AG09319 (cell line): ENCODE measurements at places on chromosomes 16 and 17.

DNA sequence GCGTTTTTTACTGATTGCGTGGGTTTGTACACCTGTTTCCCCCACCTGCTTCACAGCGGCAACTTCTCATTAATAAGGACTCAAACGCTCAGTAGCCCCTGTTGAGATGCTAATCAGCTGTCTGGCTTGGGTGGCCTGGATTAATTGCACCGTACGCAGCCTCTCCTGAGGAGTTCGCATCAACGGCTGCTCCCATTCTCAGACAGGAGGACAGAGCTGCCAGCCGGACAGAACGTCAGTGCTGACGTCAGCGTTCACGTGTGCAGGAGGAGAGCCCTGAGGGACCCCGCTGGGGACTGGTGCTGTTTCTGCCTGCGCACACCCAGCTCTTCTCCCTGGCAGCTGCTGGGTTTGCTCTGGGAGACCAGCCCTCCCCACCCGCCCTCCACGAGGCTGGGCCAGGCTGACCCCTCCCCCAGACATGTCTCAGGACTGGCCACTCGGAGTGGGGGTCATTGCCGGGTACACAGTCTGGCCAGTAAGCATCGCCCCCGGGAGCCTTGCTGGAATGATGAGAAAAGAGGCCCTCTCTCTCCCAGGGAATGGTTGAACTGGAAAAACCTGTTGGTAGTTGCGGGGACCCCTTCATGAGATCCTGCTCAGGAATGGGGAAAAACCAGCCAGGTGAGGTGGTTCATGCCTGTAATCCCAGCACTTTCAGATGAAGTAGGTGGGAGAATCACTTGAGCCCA is 5.7 kb upstream of the BANP start:
- DNase-seq, result no peak

- DNase-seq, result peak; percentile 25
These were observed 32.2 kb upstream of the HAS3 start for GRCh38 chr16:69073181-69073702.

GRCh38 chr16:50368410-50369132 is at the start of gene BRD7:
BRD7 (minus strand) TSS chr16:50368988; CDS start chr16:50368774, 214 bp downstream.
- no peak for DNase-seq

DNA sequence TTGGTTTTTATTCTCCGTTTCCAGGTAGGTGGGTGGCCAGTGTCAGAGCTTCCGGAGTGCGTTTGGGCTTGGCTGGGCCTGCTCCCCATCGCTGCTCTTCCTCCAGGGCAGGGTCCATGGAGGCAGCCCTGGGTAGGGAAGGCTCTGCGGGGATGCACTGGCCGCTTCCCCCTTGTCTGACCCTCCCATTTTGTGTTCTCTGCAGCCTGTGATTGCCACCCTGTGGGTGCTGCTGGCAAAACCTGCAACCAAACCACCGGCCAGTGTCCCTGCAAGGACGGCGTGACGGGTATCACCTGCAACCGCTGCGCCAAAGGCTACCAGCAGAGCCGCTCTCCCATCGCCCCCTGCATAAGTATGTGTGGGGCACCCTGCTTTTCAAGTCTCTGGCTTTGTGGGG is 158.3 kb downstream of the NTN1 start:
- no peak for DNase-seq

DNA sequence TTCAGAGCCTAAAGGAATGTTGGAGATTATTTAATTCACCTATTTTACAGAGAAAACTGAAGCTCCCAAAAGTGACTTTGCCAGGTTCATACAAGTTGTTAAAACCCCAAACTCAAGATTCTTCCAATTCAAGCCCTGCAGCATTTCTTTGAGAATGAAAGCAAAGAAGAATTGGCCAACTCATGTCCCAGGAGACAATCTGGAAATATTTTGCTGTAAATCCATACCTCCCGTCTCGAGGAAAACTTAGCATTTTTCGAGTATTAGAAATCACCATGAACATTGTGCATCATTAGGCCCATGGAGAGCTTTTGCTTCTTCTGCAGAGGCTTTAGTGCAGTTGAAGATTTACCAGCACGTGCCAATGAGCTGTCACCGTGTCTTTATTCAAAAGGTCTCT is 176.4 kb upstream of the KCNJ16 start:
- no peak for DNase-seq

DNA sequence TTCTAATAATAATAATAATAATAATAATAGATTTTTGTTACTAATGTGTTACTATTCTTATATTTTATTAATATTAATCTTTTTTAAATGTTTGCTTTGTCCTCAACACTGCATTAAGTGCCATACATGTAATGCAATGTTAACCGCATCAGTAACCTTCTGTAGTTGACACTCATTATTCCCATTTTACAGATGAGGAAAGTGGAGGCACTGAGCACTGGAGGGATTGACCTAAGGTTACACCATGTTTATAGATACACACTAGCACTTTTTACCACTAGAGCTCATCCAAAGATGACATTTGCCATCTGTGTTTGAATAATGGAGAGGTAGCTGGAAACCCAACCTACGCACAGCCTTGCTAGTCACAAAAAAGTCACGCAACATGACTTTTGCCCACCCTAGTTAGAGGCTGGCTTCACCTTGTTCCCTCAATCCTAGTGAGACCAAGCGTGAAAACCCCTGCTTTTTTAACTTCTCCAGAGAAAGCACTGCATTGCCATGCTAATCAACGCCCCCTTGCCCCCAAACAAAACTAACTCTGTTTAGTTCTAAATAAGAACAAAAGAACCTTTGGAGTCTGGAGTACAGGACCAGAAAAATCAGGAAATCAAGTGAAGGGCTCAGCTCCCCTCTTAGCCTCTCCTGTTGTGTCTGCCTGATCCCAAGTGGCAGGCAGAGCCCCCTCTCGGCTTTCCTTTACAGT is 2.3 kb downstream of the ARSG start:
- DNase-seq, result no peak

DNA sequence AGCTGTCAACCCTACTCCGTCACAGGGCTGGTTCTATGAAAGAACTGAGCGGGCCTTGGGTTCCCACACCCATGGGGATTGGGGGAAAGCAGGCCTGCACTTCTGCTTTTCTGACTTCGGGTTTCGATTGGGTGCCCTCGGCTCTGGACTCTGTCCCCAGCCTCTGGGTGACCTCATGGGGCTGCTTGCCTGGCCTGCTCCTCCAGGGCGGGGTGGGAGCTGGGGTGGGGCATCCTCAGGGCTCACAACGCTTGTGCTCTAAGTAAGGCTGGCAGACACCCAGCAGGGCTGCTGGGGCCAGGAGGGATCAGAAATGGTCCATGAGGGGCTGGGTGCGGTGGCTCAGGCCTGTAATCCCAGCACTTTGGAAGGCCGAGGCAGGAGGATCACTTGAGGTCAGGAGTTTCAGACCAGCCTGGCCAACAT is 19.2 kb downstream of the ARHGAP27 start:
- no peak for DNase-seq

DNA sequence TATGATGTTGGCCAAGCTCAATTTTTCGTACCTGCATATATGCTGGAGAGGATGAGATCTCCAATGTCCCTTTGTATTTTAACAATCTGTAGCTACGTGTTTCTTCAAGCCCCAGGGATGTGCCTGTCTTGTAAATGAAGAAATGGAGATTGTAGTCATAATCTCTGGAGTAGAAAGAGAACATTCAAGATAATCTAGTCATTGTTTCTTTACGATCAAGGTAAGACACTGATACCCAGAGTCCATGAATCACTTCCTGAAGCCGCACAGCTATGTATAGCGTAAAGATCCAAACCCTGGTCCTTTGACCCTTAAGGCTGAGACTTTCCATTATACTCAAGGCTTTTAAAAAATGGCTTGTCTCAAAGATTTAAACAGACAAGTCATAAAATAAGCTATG is 205.5 kb downstream of the HS3ST3B1 start:
- DNase-seq, result no peak
